ENCODE measurements at places on chromosomes 12 and 14.
A peak's percentile ranks its signal among the peaks of the same experiment; 100 is the strongest.

- no peak for DNase-seq
These were observed 213.3 kb upstream of the FKBP4 start for GRCh38 chr12:2581293-2582045.

DNA sequence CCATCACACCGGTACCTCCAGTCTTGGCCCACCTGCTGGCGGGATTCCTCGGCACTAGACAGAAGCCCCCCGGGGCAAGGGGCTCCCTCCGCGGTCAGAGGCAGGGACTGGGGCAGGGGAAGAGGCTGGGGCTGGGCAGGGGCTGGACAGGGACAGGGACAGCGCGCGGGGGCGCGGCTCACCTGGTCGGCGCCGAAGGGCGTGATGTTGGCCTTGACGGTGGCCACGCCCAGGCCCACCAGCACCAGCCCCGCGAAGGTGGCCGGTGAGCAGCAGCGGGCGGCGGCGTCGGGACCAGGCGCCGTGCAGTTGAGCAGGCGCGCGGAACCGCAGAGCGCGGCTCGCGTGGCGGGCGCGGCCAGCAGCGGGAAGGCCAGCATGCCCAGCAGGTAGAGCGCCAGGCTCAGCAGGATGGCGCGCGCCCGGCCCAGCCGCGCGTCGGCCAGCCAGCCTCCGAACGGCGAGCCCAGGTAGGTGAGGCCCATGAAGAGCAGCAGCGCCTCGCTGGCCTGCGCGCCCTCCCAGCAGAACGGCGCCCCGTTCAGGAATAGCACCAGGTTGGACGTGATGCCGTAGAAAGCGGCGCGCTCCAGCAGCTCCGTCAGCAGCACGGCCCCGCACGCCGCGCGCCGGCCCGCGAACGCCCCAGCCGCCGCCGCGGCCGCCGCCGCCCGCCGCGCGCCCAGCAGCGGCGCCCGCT lies 392 bp downstream of the SLC15A4 start:
- DNase-seq: peak; percentile 28

- DNase-seq: no peak
These were observed 78.8 kb downstream of the TMCC3 start for GRCh38 chr12:94571556-94571955.

GRCh38 chr14:51533872-51534553 lies 117.7 kb upstream of the FRMD6 start:
- DNase-seq: no peak

DNA sequence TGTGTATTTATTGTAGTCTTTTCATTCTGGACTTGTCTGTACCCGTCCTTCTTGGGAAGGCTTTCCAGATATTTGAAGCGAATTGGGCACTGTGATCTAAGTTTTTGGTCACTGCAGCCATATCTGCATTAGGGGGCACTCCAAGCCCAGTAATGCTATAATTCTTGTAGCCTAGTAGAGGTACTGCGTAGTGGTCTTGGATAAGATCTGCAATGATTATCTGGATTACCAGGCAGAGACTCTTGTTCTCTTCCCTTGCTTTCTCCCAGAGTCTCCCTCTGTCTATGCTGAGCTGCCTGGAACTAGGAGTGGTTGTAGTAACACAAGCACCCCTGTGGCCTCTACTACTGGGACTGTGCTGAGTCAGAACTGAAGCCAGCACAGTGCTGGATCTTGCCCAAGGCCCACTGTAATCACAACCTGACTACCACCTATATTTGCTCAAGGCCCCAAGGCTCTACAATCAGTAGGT lies 30.0 kb downstream of the SLC38A2 start:
- peak; percentile 60 for DNase-seq

DNA sequence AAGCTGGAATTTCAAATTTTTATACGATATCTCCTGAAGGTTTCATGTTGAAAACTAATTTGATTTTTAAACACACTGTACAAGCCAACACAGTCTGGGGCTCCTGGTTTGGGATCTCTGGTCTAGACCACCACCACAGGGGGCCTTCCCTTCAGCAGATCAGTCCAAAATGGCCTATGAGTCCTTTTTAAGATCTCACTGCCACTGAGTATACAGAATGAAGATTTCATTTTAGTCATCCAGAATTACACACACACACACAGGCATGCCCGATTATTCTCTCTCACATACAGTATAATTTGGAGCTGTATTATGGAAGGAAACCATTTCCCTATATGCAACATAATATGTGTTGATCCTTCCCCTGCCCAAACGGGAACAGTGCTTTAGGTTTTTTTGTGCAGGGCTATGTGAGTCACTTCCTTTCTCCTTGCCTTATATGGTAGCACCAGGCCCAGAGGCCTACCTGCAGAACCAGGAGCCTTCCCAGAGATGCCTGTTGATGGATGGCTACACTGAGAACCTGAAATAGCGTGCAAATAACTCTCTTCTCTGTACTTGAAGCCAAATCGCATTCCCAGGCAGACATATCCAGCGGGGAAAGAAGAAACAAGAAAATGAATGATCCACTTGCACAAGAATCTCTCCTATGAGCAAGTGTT lies 28.1 kb upstream of the WNK1 start:
- peak; percentile 53 for DNase-seq

DNA sequence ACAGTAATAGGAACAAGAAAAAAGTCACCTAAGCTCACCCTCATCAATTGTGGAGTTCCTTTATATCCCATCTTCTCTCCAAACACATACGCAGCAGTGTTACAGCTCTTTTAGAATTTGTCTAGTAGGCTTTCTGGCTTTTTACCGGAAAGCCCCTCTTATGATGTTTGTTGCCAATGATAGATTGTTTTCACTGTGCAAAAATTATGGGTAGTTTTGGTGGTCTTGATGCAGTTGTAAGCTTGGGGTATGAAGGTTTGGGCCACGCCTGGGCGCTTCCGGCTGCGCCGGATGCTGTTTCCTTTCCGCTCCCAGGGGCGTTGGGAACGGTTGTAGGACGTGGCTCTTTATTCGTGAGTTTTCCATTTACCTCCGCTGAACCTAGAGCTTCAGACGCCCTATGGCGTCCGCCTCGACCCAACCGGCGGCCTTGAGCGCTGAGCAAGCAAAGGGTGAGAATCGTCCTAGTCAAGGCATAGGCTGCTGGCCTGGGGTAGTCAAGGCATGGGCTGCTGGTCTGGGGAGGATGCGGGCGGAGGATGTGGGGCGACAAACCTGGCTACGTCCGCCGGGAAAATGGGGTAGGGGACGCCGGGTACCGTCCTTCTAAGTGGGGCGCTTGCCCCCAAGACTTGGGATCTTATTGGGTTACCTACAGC lies at the start of the genes C12orf57 and RNU7-1:
TSS of gene C12orf57 (plus strand) at position 301 of the 659 bp plus-strand sequence. CDS start at position 401, 100 bp downstream.
TSS of gene RNU7-1 (plus strand) at position 95 of the 659 bp plus-strand sequence.
- DNase-seq: peak; percentile 92

GRCh38 chr12:56120158-56120846 lies 2.2 kb downstream of the ZC3H10 start:
- no peak for DNase-seq

- DNase-seq: no peak
These were observed 70.0 kb upstream of the GALNT9 start for GRCh38 chr12:132399092-132400010.

DNA sequence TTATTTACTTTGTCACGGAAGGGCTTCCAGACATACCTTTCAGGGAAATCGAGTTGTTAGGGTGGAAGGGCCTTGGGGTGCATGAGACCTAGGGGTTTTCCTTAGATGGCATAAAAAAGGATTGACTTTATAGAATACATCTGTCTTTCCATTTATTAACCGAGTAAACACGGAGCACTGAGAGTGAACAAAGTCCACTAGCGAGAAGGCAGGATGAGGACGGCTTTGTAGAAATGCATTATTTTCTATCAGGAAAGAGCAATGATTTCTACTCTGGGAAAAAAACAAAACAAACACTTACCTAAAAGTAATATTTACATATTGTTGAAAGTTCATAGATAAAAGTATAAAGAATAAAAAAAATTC lies 91.8 kb downstream of the RCOR1 start:
- DNase-seq: no peak

DNA sequence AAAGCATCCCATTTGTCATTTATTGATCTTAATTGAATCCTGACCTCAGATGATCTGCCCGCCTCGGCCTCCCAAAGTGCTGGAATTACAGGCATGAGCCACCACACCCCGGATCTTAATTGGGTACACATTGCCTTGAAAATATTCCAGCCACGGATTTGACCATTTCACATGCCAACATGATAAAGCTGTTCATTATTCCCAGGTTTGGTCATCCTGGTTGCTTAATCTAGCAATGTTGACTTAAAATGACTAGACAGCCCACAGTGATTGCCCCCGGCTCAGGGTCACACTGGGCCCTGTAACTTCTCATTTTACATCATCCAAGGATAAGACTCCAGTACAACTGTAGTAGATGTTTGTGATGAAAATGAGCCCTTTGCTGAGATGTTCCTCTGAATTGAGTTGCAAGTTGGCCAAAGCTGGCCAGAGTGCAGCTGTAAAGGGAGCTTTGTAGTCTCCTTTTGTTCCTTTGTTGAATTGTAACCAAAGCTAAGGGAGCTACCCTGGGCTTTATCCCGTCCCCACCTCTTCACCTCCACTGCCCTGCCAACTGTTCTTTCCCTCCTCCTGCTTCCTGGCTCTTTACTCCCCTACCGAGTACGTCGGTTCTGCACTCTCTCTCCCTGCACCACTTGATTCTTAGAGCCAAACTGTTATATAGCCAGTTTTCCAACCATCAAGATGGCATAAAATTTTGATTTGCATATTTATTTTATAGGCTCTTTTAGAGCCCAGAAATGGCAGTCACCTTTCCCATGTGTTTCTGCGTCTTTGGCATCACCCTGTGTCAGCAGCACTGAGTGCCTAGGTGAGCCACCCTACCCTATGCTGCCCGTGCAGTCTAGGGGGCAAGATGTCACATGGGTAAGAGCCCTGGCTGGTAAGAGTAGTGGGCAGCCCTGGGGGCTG lies 141.3 kb upstream of the HIF1A start:
- DNase-seq: no peak

DNA sequence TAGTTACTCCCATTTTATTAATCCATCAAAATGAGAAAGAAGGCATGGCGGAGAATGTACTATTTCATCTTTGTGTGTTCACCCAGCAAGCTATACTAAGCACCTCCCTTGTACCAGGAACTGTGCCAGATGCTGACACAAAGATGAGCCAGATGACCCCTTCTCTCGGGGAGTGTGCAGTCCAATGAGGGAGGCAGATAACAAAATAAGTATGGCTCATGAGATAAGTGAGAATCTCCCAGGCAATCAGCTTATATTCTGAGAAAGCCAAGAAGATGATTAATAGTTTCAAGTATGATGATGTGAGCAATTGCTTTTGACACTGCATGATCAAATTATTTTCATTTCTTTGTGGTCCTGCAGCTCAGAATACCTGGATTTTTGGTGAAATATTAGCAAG lies 1.3 kb upstream of the TMEM233 start:
- DNase-seq: no peak

DNA sequence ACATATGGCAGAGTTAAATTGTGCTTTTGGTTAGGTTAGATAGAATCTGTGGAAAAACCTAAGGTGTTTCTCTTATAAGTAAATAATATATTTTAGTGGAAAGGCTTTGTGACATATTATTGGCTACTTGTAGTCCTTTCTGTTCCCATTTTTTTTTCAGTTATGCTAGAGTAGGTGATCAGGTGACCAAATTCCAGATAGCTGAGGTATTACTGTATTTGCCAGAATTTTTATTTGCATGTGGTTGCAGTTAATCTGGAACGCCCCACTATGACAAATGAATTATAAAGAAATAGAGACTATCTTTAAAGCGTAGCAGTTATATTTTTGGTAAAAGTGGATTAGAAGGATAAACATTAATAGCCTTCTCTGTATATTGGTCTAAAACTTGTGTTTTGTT lies 52.0 kb downstream of the ARHGAP5 start:
- no peak for DNase-seq

GRCh38 chr14:51828017-51828797 lies 32.2 kb upstream of the GNG2 start:
- peak; percentile 62 for DNase-seq

DNA sequence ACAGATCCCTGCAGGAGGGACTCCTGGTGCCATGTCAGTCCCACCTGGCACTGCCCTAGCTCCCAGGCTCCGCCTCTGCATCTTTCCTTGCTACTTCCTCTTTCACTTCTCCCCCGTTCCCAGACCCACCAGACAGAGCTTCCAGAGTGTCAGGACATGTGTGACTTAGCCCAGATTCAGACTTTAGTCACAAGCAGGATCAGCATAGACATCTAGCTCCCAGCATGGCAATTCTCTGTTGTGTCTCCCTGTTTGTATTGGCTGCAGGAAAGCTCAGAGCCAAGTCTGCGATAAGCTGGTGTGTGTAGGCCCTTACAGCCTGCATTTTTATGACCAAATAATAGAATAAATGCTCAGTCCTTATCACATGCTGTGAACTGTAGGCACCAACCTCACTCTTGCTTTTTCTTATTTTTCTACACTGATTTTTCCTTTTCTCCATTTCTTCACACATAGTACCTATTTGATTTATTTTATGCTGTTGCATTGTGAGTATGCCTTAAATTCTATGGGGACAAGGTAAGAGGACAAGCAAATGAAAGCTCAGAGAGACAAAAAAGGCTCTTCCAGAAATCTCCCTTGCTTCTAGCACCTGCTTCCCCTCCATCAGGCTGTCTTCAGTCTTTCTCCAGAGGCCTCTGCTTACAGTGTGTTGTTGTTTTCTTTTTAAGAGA lies 5.9 kb downstream of the DHRS2 start:
- DNase-seq: no peak

- no peak for DNase-seq
These were observed 230.7 kb upstream of the DIO3 start for GRCh38 chr14:101330416-101331140.

DNA sequence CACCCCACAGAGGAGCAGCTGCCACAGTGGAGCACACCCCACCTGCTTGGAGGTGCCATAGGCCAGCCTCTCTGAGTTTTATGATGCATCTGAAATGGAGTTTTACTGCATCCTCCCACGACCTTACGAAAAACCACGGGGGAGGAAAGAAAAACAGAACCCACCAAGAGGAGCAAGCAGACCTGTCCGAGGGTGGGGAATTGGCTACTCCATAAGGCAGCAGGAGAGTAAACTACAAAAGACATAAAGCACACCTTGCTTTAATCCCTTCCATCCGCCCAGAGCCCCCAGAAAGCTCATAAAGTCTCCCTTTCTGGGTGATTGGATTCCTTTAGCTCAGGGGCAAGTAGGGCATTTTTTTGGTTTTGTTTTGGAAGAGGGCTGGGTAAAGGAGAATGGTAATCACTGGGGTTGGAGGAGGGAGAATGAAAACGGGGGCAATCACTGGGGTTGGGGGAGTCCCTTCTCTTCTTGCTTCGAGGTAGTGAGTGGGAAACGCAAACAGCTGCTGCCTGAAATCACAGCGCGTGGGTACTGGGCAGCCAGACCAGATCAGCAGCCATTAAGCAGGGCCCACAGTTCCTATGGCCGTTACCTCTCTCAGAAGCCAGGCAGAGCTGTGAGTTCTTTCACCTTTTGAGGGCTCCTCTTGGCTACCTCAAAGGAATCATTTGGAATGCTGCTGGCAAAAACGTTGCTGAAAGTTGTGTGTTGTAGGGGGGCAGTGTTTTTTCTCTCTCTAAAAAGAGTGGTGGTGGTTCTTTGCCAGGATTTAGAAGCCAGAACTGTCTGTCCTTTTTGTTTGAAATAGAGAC lies 433.6 kb downstream of the ZFP36L1 start:
- DNase-seq: no peak

Measured in CD4-positive, alpha-beta T cell treated with Interleukin-17A for 1 hour (primary cell).